ENCODE measurements at places on chromosomes 6 and 20.

DNA sequence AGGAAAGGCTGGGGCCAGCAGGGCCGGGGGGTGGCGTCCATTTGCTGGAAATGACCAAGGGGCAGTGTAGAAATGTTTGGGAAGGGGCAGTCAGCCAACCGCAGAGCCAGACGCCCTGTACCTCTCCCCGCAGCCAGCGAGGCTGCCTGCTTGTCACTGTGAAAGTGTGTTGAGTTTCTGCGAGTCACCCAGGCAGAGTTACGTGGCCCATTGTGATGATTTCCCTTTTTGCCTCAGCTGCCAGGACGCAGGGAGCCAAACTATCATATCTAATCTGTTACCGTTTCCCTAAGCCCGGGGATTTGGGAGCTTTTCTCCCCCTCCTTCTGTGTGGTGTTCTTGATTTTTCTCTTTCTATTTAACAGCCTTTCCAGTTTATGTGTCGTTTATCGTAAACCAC lies 67.9 kb upstream of the STX16 start:
- no peak for DNase-seq

- DNase-seq = no peak
These were observed 55.9 kb upstream of the KCNK16 start for GRCh38 chr6:39378175-39378959.

DNA sequence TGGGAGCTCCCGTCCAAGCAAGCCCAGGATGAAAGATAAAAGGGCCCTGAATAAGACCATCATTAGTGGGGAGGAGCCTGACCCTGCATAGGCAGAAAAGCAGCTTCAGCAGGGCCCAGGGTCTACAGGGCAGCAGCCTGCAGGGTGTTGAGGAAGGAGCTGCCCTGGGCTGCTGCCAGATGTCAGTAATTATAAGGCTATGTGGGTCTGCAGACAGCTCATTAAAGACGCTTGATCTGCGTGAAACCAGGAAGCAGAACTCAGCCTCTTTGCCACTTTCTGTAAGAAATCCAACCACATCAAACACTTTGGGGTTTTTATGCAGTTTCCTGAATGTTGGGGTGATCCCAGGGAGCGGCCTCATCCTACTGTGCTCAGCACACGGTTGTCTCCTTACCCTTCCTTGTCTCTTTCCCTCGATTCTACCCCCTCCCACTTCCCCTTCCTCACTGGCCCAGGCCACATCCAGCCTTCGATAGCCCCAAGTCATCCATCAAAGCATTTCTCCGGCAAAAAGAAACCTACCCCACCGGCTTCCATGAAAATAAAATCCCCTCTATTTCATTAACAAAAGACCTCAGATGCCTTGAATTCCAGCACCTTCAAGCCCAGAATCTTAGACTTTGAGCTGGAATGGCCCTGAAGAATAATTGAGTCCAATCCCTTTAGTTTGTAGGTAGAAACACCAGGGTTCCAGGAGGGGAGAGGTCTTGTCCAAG lies 1.0 kb upstream of the TGM6 start:
- DNase-seq = no peak

- DNase-seq = no peak
These were observed 110.1 kb downstream of the IYD start for GRCh38 chr6:150478656-150479545.

GRCh38 chr6:43717389-43717788 lies 29.8 kb upstream of the MRPS18A start:
- no peak for DNase-seq

- no peak for DNase-seq
These were observed 155.5 kb downstream of the ANKRD60 start for GRCh38 chr20:58072695-58073671.

- no peak for DNase-seq
These were observed 50.4 kb upstream of the MPC1 start for GRCh38 chr6:166433096-166433495.

DNA sequence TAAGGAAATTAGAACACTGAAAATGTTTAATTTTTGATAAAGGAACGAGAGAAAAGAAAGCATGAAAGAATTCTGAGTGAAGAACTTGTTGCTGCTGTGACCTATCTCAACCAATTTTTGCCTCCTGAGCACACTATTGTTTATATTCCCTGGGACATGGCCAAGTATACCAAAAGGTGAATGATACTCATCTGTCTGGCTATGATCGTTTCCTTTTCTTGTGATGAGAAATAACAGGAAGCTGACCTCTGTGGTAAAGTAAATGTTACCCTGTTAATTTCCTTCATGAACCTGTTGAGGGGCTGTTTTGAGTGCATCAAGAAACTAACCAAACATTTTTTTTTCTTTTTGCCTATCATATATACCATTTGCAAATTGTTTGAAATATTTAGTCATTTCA lies 69.1 kb downstream of the FIG4 start:
- DNase-seq = no peak

GRCh38 chr6:107574856-107575255 lies 84.9 kb downstream of the SOBP start:
- no peak for DNase-seq

GRCh38 chr6:17705428-17705777 lies 1.3 kb downstream of the NUP153 start:
- no peak for DNase-seq

GRCh38 chr6:88933521-88933920 lies 29.9 kb downstream of the RNGTT start:
- DNase-seq = no peak

GRCh38 chr6:33413241-33414120 lies 2.7 kb downstream of the PHF1 start:
- no peak for DNase-seq

GRCh38 chr6:33771146-33772081 lies 17.5 kb downstream of the LEMD2 start:
- DNase-seq = peak; percentile 41

- DNase-seq = no peak
These were observed 409.6 kb upstream of the SLC35B3 start for GRCh38 chr6:8844968-8845367.

GRCh38 chr20:22690000-22690399 lies 105.6 kb upstream of the FOXA2 start:
- no peak for DNase-seq

GRCh38 chr6:53309901-53310300 lies 38.8 kb downstream of the ELOVL5 start:
- no peak for DNase-seq

DNA sequence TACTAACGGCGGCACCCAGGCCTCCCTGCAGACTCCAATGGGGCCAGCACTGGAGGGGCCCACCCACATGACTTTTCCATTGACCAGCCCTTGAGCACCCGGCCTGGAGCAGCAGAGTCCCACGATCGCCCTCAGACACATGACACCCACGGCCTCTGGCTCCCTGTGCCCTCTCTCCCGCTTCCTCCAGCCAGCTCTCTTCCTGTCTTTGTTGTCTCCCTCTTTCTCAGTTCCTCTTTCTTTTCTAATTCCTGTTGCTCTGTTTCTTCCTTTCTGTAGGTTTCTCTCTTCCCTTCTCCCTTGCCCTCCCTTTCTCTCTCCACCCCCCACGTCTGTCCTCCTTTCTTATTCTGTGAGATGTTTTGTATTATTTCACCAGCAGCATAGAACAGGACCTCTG lies 26.1 kb upstream of the FANCE start:
- DNase-seq = no peak

DNA sequence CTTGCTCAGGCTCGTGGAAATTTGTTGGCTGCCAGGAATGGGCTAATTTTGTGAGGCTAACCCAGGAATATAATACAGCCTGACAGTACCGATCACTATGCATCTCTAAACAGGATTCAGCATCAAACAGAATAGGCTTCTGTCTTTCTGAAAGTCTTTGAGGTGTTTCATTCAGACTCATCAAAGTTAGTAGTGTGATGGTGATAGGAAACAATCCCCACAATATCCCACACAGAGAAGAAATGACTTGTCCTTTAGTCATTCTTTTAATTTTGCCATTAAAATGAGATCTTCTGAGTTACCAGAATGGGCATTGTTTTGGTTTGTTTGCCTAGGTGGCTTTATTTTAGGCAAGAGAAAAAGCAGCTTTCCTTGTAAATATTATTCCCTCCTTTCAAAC lies 54.3 kb downstream of the FAM229B start:
- no peak for DNase-seq

- no peak for DNase-seq
These were observed 59.3 kb downstream of the KIF6 start for GRCh38 chr6:39665861-39666260.

DNA sequence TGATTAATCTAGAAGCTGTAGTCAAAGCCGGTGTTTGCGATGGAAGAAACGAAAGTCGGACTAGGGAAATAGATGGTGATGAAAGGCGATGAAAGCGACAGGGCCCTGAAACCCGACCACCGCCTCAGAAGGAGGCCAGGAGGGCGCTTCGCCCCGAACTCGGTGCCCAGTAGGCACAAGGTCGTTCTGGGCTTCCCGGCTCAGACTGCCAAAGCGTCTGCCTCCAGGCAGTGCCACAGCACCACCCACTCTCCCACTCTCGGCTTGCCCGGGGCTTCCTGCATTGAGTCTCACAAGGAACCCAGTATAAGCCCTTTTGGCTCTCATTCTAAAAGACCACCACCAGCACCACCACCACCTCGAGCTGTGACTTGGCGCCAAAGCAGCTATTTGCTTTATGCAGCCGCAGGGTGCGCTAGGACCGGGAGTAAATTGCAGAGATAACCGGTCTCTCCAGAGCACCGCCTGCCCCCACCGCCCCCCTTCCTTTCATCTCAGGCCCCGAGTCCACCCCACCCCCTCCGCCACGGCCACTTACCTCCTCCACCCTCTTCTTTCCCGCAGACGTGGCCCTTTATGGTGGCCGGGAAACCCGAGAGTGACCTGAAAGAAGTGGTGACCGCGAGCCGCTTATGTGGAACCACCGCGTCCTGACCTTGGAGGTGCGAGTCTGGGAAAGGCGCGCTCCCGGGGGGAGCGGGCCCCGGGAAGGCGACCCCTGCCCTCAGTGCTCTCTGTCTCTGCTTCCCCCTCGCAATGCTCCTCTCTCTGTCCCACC lies 2.4 kb downstream of the TCF21 start:
- DNase-seq = no peak

GRCh38 chr6:143005816-143006215 lies 54.9 kb upstream of the AIG1 start:
- DNase-seq = no peak

GRCh38 chr6:166877906-166878305 lies 78.4 kb downstream of the RNASET2 start:
- no peak for DNase-seq

DNA sequence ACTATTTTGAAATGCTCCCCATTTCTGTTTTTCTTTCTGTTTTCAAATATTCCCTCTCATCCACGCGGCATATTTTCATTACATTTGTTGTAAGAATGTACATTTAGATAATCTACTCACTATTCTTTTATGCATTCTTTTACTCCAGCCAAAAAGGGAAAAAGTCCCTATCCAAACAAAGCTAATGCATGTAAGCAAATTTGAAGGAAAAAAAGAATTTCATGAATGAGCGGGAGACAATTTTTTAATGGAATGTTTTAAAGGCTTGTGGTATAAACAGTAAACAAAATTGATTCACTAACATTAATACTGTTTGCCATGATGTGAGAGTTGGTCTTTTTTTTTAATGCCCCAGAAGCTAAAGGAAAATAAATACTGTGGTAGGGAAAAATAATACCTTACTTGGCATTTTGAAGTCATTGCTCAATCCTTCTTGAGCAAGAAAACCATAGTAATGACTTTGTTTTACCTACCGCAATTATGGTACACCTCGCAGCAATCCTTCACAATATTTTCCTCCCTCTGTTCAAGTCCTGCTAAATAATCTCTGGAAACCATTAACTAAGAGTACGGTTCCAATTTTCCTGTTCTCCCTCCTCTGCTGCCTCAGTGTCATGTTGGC lies 79.0 kb downstream of the BACH2 start:
- DNase-seq = no peak

GRCh38 chr6:1464781-1465370 lies 75.5 kb downstream of the FOXF2 start:
- no peak for DNase-seq

DNA sequence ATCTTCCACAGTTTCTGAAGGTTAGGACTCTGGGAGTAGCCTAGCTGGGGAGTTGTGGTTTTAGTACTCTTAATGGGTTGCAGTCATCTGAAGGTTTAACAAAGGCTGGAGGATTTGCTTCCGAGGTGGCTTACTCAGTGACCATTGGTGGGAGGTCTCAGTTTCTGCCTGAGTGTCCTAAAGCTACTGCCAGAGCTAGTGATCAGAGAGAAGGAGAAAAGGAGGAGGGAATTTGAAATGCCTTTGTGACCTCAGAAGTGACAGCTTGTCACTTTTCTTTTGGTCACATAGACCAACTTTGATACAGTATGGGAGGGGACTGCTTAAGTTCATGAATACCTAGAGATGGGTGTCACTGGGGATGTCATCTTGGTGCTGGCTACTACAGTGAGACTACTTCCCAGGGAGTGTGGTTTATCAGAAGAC lies 41.3 kb downstream of the NCOA3 start:
- DNase-seq = no peak

- no peak for DNase-seq
These were observed 4.3 kb downstream of the LRFN2 start for GRCh38 chr6:40582892-40583291.

DNA sequence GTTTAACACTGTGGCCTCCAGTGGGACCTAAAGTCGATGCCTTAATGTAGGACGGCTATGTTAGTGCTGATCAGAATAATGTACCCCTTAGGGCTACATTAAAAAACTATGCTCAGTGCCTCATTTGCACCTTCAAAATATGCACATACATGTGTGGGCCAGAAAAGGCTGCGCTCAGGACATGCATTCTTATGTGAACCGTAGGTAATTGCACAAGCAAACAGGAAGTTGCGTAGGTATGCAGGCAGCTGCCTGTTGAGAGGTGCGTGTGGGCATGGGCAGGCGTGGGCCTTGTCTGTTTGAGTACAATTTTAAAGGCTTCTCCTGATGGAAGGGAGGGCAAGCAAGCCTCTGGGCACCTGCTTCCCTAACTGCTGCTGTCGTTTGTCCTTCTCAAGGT lies 116.2 kb upstream of the JAG1 start:
- no peak for DNase-seq

DNA sequence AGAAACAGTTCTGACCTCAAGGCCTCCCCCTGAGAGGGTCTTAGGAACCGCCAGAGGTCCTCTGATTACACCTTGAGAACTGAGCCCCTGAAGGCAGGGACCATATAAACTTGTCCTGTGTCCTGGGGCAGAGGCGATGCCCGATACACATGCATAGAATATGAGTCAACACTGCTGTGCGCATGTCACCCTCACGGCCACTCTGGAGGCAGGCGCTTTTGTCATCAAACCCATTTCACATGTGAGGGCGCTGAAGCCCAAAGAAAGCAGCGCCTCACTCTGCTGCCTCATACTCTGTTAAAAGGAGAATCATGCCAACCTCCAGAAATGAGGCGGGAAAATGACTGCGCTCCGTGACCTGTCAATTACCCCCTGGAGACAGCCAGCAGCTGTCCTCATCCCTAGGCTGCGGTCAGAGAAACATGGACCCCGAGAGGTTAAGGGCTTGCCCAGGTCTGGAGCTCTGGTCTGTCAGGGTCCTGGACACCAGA lies 158.3 kb downstream of the GRM4 start:
- no peak for DNase-seq

DNA sequence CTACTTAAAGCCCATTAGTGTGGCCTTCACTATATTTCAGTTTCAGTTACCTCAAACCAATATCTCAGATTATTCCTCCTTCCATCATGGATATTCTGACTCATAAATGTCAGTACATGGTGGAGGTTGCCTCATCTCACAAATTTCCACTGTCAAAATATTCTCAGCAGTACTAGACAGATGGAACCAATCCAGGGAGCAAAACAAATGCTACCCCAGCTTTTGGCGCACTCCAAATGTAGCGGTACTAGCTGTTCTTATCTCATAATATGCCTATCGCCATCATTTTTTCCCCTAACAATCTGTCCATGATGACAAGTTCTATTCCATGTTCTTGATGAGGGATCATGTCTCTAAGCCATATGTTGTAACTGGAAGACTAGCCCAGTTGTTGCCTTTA lies 1026.1 kb downstream of the KIF16B start:
- DNase-seq = no peak

GRCh38 chr6:163001330-163001729 lies 273.6 kb downstream of the PACRG start:
- no peak for DNase-seq

All from GOT3 (cell line).